NCI-H1930 (cell line): ENCODE measurements at places on chromosomes 11 and 22.

- DNase-seq, result no peak
These were observed 4.5 kb downstream of the GAS2L1 start for GRCh38 chr22:29310863-29311339.

DNA sequence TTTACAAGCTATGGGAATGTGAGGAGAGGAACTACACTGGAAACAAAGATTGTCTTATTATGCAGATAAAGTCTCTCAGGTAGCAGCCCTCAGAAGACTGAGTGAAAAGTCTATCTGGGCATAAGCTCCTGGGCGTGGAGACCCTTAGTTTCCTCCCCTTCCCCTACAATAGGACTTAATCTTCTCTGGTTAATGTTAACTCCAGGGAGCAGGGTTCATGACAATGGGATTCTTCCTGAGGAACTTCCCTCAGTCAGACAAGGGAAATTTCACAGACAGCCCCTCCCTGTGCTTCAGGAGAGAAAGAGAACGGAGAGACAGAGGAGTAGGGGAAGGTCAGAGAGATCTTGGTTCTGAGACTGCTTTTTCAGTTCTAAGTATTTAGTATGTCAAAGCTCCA, 1428.6 kb downstream of the LRRC4C start:
- DNase-seq, result no peak

GRCh38 chr11:93133488-93134109, 64.2 kb downstream of the SLC36A4 start:
- DNase-seq, result no peak

- DNase-seq, result no peak
These were observed 772 bp downstream of the SBF1 start for GRCh38 chr22:50473855-50474671.

DNA sequence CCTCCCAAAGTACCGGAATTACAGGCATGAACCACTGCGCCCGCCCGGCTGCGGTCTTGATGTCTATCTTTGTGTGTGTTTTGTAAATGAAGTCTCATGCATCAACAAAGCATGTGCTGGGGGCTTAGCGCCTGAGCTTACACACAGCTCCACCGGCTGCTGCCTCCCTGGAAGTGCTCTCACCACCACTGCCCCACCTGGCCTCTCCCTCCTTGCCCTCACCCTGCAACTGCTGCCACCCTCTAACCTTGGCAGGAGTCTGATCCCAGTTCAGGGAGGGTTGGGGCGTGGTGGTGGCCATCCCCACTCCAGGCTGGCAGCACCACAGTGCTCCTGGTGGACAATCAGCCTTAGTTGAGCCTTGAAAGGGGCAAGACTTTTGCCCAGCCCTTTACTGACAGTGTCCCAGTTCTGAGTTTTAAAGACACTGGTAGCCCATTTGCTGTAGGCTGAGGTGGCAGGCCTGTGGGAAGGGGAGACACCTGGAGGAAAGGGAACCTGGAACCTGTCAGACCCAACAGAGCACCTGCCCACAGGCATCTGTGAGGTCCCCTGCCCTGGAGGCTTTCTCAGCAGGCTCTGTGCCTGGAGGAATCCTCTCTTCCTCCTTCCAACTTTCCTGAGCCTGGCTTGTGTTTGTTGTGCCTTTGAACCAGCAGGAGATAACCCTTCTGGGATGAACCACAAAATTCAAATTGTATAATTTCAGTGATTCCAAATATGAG, 42.4 kb upstream of the WEE1 start:
- DNase-seq, result no peak

DNA sequence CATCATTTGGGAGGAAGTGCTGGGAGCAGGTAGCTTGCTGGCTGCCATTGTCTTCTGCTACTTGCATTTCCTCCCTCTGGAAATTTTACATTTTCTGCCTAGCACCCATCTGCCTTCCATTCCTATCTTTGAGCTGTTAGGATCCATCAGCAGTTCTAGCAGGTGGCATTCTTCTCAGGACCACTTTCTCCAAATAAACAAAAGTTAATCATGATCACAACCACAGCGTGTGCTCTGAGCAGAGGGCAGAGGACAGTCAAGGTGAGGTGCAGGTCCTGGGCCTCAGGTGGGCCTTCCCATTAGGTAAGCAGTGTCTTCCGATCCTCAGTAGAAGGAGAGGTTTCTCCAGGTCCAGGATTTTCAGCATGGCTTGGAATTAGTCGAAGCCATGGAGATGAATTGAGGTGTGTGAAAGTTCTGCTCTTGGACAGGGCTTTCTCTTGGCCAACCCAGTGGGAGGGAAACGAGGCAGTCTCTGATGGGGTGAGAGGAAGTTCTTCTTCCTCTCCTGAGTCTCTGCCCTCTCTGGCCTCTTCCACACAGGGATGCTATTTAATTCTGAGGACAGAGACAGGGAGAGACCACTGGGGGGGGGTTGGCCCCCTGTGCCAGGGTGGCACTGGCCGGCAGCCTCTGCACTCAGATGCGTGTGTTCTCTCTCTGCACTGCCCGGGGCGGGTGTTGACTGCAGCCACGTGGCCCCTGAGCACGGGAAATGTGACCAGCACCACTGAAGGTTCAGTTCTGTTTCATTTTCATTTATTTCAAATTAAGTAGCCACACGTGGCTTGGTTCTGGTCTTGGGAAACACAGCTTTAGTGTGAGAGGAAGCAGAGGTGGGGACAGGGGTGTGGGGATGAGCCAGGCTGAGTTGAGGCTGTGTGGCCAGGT, 170.8 kb downstream of the TBC1D22A start:
- DNase-seq, result no peak

DNA sequence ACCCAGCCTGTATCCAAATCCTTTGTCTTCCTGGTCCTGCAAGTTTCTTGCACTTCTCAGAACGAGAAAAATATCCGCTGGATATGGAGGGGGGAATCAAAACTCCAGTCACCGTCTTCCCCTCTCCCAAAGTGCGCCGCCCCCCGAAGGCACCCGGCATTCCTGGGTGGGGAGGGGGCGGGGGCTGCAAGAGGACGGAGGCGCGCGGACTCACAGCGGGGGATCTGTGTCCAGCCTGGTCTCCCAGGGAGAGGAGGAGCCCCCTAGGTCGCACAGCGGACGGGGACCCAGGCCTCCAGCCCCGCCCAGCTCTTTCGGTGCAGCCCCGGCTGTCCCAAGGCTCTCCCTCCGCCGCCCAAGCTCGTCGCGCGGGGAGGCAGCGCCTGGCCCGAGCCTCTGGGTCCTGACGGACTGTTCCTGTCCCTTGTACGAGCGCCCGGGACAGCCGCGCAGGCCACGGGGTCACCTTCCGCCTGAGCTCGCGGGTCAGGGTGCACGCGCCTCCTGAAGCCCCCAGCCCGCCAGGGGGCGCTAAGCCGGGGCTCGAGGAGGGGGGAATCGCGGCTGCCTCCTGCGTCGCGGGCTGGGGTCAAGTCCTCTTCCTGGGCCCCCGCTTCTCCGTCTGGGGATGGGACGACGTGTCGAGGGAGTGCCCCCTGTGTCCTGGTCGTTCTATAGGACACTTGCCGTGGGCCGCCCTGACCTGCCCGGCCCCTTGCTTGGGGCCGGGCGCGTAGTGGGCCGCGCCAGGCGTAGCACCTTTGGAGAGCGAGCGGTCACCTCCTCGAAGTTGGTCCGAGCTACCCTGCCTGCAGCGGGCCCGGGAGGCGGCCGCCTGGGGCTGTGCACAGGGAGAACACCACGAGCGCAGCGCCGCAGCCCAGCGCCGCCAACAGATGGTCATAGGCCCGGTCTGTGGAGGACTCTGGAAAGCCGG, 2.4 kb upstream of the WNT11 start:
- peak; percentile 76 for DNase-seq

DNA sequence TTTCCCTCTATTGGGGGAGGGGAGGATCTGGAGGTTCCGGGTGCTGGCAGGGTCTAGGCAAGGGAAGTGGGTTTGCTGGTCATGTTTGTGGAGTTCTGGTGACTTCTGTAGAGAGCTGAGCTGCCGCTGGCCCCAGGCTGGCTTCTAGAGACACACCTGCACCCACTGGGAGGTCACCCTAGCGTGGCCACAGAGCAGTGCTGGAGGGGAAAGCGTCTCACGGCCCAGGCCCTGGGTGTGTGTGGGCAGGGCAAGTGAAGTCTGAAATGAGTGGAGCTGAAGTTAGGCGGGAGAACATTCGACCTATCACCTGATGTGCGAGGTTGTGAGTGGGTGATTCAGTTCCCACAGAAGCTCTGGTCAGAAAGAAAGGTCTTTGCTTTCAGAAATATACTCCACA, 27.9 kb downstream of the SMIM38 start:
- no peak for DNase-seq

GRCh38 chr11:134409552-134410429, 2.3 kb downstream of the B3GAT1 start:
- no peak for DNase-seq

DNA sequence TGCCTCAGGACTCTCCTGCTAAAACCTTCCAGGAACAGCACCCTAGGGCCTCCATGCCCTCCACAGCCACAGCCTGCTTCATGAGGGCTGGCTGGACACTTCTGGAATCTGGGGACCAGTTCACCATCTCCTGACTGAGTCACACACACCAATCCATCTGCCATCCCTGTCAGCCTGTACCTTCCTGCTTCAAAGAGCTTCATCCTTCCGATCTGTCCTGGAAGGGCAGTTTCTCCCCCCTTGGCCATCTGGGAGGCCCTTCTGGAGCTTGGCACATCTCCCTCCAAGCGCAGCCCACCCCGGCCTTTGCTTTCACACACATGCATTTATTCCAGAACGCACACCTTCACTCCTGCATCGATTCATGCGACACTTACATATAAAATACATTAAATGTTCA, 13.0 kb downstream of the APBB1 start:
- no peak for DNase-seq

DNA sequence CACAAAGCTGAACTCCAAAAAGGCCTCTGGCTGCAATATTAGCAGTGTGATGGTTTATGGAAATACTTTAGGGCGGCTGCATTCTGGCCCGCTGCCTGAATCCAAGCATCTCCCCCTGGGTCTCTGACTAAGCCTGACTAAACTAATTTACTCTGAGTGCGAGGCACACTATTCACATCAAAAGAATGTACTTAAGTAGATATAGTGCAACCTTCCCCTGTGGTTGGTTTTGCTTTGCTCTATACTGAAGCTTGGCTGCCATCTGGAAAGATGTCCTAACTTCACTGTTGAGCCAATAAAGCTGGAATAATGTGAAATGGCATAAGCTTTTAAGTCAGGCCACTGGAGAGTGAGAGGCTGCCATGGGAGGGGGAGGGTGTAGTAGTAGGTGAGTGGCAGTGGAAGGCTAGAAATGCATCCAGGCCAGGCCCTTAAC, 321.6 kb downstream of the AASDHPPT start:
- no peak for DNase-seq

DNA sequence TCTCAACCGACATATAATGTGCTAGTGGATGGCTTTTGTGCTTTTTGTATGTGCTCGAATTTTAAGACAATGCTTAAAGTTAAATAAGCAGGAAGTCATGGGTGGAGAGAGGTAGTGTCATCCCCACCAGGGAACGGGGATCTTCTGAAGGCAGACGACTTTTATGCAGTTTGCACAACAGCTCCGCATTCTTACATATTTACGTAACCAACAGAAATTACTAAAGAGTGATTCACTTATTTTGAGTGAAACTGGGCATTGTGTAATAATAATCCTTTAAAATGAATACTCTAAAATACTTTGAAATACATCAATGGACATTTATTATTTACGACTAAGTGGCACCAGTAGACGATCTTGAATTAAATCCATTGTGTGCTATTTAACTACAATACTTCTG, 305.1 kb downstream of the CNTN5 start:
- no peak for DNase-seq

GRCh38 chr11:13889552-13890249, 72.8 kb upstream of the SPON1 start:
- peak; percentile 11 for DNase-seq

- no peak for DNase-seq
These were observed 88.7 kb downstream of the GALNT18 start for GRCh38 chr11:11533057-11533456.

DNA sequence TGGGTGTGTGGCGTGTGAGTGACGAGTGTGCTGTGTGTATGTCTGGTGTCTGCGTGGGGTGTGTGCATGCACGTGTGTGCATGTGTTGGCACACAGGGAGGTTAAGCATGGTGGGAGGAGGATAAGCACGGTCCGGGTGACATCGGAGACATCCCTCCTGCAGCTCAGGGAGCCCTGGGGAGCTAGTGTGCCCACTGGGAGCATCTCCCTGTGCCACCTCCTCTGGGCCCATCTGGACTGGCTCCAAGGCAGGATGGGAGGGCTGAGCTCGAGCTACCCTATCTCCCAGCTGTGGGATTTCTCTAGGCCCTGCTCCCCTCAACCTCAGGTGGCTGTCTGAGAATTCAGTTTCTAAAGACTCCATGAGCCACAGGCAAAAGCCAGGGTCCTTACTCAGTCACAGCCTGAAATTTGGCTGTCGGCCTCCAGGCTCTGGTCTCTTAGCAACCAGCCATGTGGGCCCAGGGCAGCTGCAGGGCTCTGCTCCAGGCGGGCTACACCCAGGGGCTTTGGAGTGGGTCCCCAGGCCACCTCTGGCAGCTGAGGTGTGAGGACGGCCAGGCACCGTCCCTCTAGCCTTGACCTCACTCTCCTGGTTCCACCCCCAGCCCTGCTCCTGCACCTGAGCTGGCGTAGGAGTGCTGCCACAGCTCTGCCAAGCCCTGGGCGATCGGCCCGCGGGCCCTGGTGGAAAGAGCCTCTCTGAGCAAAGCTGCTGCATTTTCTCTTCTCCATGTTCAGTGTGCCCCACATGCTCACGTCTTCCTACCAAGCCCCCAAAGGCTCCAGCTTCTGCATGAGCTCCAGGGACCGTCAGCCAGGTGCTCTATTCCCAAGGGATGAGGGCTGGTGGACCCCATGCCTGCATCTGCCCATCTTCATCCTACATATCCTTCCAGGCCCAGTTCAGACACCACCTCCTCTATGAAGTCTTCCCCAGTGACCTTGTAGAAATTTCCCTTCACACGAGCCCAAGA, 39.7 kb downstream of the RTL6 start:
- no peak for DNase-seq

- DNase-seq, result no peak
These were observed 38.0 kb upstream of the CD82 start for GRCh38 chr11:44527476-44527875.

GRCh38 chr11:17561111-17561415, 14.0 kb downstream of the OTOG start:
- DNase-seq, result no peak

DNA sequence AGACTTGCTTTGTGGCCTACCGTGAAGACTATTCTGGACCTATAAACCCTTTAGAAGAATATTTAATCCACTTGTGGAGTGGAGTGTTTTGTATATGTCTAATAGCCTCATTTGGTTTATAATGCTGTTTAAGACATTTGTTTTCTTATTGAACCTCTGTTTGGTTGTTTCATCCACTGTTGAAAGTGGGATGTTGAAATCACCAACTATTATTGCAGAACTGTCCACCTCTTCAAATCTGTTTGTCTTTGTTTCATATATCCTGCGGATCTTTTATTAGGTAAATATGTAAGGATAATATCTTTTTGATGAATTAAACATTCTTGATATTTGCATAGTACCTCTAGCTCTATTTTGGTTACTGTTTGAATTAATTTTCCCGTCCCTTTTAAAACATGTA, 49.1 kb downstream of the XKR3 start:
- no peak for DNase-seq
